ENCODE measurements at places on chromosomes 5 and 9.

DNA sequence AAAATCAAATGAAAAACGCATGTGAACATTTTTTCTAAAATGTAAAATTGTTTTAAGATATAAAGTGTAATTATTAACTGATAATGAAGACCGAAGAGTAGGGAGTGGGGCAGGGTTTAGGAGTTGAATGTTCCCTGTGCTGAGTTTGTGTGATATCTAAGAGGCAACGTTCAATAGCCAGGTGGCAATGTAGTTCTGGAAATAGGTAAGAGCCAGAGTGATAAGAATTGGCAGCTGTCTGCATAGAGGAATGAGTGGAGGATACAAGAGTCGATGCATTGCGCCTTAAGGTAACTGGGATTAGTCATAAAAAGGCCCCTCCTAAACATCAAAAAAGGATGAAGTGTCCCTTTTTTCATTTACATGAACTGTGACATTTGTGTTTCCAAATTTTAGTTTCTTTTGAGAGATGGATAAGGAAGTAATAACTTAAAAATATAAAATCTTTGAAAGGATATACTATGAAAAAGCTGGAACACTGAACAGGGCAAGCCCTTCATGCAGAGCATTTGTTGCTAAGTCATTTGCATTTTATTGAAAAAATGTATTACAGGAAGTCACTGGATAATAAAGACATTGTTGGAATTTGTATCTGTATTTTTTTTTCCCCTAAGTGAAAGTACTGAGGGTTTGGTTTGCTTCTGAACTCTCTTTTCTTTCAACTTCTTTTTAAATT lies 659.3 kb downstream of the ACTL7B start:
- no peak for DNase-seq

- no peak for DNase-seq
These were observed 5.7 kb downstream of the C9orf43 start for GRCh38 chr9:113416149-113416721.

DNA sequence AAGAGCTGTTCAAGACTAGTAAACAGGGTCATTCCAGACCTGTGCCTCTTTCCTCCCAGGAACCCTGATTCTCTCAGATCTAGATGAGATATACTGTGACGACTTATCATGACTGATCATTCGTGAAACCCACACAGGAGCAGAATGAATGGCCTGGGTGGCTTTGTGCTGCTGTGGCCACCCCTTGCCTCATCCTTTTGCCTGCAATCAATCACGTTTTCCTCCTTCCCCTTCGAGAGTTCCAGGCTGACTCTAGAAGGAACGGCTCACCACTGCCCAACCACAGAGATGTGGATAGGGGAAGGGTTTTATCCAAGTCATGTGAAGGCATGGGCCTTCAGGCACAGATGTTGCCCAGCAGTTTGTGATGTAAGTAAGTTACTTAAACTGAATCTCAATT lies 5.8 kb downstream of the ANXA6 start:
- DNase-seq, result no peak

GRCh38 chr9:7287065-7287464 lies 512.5 kb downstream of the DMAC1 start:
- DNase-seq, result no peak
